IMR-90 (cell line): ENCODE measurements at places on chromosomes 2 and 18.

GRCh38 chr2:146986161-146986560 lies 858.7 kb upstream of the ACVR2A start:
- DNase-seq: no peak

DNA sequence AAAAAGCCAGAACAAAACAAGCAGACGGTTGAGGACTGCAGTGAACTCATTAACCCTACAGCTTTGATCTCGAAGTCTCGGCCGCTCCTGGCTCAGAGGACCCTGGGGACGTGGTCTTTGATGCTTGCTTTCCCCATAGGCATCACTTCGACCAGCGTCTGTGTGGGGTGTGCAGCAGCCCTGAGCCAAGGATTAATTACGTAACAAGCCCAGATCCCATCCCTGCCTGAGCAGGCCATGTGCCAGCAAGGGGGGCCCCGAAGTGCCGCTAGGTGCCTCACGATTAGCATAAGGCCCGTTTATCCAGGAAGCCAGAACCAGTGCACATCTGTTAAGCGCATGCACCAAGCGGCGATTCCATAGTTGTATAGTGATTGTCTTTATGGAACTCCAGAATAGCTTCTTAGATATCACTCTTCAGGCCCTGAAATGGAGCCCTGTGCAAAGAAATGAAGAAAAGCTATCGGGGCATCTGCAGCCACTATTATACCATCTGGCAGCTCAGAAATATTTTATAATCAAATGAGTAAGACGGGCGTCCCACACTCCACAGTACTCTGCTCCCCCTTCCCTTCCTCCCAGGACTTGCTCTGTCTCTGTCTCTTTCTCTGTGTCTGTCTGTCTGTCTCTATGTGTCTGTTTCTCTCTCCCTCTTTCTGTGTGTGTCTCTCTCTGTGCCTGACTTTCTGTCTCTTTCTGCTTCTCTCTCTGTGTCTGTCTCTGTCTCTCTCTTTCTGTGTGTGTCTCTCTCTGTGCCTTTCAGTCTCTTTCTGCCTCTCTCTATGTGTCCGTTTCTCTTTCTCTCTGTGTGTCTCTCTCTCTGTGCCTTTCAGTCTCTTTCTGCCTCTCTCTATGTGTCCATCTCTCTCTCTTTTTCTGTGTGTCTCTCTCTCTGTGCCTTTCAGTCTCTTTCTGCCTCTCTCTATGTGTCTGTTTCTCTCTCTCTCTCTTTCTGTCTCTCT lies 41.7 kb downstream of the HPCAL1 start:
- DNase-seq: peak; percentile 49

GRCh38 chr2:100964681-100965169 lies 37.4 kb upstream of the RPL31 start:
- DNase-seq: no peak

DNA sequence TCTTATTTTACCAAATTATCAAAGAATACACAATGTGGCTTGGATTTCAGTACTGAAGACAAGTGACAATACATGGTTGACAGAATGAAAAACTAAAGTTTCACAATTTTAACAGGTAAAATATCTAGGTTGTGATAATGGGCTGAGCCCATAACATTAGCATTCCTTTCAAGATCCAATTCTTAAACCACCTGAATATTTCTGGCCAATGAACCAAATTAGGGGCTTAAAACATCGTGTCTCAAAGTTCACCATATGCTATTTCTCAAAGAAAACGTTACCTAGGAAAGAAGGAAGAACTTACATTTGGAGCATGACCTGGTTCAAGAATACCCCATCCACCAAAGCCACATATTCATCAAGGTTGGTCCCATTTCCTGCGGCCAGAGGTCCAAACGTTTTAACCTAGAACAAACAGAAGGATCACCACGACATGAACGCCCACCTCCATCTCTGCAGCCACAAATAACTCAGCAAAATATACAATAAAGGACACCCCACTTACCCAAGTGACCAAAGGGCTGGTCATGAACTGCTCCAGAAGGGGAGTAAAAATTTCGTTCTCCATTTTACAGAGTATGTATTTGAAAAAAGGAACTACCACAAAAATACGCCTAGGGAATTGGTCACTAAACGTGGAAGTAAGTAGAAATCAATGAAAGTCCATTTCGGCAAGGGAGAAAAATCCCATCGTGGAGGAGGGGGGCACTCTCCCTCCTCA lies 984 bp downstream of the CCDC88A start:
- DNase-seq: no peak

DNA sequence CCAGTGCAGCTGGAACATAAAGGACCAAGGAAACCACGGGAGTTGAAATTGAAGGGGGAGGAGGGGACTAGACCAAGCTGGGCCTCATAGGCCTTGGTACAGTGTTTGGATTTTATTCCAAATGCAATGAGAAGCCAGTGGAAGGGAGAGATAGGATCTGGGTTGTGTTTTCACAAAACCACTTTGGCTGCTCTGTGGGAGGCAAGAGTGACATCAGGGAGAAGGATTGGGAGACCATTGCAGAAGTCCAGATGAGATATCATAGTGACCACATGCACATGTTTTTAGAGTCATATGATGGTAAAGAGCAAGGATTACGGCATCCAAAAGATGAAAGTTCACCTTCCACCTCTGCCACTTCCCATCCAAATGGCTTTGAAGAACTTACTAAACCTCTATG lies 210.2 kb downstream of the PAX3 start:
- DNase-seq: no peak

GRCh38 chr2:24016376-24016761 lies 6.5 kb downstream of the MFSD2B start:
- no peak for DNase-seq
